ENCODE measurements at places on chromosomes 3 and 15. TPM values are rescaled to one million over a fixed set of nuclear protein-coding genes. Genes with fewer than 3 reads are reported as not detected.

DNA sequence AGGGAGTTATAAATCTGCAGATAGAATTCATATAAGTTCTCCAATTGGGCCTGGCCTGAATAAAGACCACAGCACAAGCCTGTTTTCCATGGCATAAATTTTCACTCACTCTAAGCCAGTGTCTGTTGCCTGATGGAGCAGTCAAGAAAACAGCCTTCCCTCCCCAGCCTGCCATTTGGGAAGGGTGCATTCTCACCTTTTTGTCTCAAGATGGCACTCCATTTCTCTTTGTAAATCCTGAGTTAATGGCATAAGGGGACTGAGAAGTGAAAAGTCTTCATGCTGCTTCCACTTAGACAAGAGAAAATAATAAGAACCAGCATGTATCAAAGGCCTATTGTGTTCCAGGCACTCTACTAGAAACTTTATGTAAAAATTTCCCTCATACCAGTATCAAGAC lies 115.6 kb upstream of the MANF start:
- DNase-seq: no peak

- no peak for DNase-seq
Measured at GRCh38 chr3:127014536-127015281, 31.8 kb downstream of the PLXNA1 start.

DNA sequence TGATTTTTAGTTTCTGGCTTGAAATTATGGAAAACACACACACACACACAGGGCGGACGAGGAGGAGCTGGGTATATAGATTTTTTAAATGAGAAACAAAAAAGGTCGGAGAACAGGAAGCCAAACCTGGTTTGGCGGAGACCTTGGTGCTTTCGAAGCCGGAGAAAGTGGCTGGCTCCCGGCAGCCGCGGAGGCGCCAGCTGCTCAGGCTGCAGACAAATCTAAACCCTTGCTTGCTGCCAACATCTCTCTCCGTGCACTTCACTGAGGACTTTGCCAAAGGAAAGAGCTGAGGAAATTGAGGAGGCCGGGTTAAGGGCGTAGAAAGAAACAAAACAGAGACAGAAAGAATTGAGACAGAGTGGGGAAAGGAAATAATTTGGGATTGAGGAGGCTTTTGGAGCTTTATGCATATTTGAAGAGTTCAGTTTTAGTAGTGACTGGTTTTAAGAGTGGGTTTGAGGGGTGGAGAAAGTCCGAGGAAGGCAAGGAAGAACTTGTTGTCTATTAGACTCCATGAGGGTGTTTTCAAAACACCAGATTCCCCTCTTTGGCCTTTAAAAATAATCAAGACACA lies 2.2 kb downstream of the ZIC1 start:
- peak; percentile 11 for DNase-seq

DNA sequence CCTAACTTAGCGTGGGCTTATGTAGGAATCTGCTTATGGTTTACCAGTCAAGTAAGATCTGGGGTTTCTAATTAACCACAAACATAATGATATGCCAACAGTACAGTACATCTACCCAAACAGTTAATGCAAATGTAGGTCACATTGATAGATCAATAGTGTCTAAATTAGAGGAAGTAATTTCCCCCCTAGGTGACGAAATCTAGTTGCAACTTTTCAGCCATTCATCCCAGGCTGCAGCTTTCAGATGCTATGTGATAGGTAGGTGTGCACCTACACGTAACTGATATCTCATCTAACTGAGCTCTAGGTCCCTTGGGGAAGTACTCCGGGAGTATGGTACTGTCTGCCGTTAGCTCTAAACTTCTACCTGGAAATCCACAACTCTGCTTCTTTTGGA lies 57.2 kb downstream of the CRTC3 start:
- DNase-seq: no peak

GRCh38 chr3:124084022-124084881 lies 92.3 kb upstream of the ROPN1 start:
- DNase-seq: no peak

DNA sequence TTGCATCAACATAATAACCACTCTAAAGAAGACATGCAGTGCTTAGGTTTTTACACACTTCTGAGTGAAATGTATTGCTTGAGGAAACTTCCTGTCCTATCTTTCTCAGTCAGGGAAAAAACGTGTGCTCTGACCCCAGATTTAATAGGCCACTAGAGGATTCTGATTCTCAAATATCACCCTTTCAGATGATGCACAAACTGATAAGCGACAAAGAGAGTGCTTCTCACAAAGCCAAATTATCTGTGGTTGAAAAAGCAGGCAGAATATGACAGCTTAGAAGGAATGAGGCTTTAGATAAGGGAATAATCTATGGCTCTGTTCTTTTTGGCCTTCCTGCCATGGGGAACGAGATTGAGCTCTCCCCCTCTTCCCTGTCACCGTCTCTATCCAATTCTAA lies 583.4 kb upstream of the SGO1 start:
- DNase-seq: no peak

CACNA2D3 gene
- 2.0 TPM for total RNA-seq

Measured in A172 (cell line).